ENCODE measurements at places on chromosomes 16 and 17.

DNA sequence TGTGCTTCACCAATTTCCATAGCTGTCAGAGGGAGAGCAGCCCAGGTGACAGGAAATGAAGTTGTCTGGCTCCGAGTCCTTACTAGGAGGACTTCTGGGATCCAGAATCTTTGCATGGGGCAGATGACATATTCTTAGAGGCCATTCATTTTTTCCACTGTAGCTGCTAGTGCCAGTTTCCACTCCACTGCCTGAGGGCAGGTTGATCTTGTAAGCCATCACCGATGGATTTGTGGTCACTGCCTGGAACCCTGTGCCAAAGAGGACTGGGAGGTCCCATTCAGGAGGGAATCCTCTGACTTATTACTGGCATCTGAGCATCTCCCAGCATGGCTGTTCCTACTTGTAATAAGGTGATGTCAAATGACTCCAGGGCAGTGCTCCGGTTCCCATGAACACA is 144.1 kb upstream of the KCNJ18 start:
- DNase-seq: no peak

GRCh38 chr16:83530293-83530692 is 277.5 kb upstream of the HSBP1 start:
- peak; percentile 95 for DNase-seq

- DNase-seq: no peak
These were observed 21.9 kb upstream of the DLX4 start for GRCh38 chr17:49946964-49947584.

GRCh38 chr17:35821308-35821707 is 12.0 kb downstream of the TAF15 start:
- no peak for DNase-seq

GRCh38 chr17:43935926-43936261 is 6.4 kb downstream of the PPY start:
- no peak for DNase-seq

GRCh38 chr17:44304651-44305050 is 3.8 kb upstream of the RUNDC3A start:
- no peak for DNase-seq

- no peak for DNase-seq
These were observed 10.4 kb downstream of the MILR1 start for GRCh38 chr17:64459284-64459747.

DNA sequence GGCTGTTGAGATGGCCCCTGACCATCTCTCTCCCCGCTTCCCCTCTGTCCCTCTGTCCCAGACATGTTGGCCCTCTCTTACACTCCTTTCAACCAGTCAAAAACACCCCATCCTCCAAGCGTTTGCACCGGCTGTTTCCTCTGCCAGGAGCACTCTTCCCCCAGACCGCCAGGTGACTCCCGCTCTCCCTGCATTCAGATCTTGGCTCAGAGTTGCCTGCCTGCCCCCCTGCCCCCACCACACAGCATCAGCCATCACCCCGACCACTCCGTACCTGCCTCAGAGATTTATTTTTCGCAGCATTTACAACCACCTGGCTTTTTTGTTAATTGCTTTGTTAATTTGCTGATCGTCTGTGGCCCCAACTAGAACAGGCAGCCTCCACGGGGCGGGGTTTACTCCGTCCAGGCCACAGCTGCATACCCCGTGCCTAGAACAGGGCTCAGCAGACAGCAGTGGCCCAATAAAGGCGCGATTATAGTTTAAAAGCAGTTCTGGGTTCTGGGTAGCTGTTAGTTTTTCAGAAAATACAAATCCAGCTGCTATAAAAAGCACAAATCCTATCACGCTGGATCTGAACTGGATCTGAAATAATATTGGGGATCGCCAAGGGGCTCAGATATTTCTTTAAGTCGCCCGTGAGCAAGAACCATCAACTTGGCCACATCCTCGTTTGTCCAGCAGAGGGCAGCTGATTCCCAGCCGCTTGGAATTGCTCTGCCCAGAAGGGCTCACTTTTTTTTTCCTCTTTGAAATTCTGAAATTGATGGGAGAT is 173.6 kb downstream of the IRF8 start:
- DNase-seq: peak; percentile 37

DNA sequence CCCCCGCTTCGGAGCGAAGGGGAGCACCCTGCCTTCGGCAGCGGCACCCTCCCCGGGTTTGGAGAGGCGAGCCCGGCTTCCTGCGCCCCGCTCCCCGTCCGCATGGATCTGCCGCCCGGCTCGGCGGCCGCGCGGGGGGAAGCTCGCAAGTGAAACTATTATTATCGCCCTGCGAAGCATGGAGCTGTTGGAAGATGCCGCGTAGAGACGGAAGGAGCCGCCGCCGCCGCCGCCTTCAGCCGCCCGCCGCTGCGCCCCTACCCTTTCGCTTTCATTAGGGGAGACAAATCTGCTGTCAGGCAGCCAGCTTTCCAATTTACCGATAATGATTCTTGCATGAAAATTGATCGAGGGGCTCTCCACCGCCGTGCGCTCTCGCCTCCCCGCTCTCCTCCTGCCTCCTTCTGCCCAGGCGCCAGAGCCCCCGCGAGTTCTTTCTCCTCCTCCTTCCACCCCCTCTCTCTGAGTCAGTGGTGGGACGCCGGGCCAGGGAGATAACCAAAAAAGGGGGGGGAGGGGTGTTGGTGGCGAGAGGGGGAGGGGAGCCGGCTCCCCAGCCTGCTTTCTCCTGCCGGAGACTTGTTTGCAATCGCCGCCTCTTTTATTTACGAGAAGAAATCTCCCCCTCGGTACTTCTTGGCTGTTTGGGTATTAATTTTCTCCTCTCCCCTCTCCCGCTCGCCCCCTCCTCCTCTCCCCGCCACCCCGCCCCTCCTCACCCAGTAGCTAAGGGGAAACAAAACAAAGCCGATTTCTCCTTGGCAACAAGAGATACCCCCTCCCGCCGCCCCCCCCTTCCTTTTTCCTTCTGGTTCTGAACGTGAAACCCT is 58.0 kb upstream of the GSE1 start:
- peak; percentile 69 for DNase-seq

- DNase-seq: no peak
These were observed 2.6 kb downstream of the PSMD11 start for GRCh38 chr17:32446949-32447348.

- no peak for DNase-seq
These were observed 22.0 kb downstream of the TMEM132E start for GRCh38 chr17:34601416-34601815.

GRCh38 chr17:43768382-43768781 is 9.8 kb upstream of the SOST start:
- no peak for DNase-seq

DNA sequence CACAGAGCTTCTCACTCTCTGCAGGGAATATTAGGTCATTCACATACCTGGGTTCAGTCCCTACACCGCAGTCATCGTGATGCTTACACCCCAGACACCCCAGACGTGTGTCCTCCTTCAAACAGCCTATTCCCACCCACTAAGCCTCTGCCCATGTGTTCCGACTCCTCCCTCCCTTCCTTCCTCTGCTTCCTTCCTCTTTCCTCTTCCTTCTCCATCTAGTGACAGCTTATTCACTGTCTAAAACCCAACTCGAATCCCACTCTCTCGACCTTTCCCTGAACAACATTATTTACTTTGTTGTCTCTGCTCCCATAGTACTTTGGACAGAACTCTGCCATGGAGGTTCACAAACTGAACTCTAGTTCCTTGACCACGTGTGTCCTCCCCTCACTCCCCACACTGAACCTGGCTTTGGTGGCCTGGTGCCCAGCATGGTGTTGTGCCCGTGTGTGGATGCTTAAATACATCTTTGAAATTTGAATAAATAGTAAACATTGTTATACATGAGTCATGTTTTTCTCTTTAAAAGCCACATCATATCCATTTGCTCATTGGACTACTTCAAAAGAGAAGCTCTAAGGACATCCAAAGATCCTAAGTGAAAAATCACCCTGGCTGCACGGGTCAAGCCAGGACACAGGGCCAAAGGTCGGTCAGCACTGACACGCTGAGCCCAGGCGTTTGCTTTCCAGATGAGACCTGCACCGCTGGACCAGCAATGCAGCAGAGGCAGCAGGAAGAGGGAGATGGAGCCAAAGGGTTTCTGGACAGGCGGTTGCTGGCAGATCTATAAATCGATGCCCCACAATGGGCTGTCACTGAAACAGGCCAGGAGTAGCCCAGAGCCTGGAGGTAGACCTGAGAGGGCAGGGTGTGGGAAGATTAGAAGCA is 14.1 kb upstream of the G6PC1 start:
- DNase-seq: no peak

GRCh38 chr17:77859035-77859810 is 99.3 kb upstream of the TNRC6C start:
- no peak for DNase-seq

GRCh38 chr16:14071576-14072271 is 605 bp downstream of the MRTFB start:
- DNase-seq: no peak

GRCh38 chr17:50828508-50829170 is 6.7 kb upstream of the WFIKKN2 start:
- DNase-seq: no peak

DNA sequence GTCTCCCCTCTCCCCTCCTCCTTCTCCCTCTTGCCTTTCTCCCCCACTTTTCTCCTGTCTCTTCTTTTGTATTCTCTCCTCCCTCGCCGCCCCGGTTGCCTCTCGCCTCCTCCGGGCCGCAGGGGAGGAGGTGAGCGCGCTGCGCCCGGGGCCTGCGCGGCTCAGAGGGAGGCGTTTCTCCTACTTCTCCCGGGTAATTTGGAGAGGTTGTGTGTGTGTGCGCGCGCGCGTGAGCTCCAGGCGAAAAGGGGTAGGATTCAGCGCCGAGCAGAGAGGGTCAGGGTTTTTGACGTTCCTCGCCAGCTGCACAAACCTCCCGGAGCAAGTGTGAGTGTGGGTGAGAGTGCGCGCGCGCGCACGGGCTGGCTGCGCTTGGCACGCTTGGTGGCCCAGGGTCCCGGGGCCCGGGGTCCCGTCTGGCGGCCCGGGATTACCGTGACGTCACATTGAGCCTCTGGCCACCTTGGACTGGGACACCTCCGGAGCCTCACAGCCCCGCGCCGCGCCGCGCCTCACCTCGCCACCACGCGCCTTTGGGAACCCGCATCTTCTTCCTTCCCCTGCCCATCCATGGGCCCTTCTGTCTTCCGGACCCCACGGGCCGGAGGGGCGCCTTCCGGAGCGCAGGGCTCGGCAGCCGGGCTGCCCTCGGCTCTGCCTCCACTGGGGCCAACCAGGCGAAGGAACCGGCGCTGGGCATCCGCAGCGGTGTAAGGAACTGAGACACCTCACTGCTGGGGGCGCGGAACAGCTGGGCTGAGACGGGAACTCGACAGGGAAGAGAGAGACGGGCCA is 479 bp downstream of the IRX6 start:
- no peak for DNase-seq

DNA sequence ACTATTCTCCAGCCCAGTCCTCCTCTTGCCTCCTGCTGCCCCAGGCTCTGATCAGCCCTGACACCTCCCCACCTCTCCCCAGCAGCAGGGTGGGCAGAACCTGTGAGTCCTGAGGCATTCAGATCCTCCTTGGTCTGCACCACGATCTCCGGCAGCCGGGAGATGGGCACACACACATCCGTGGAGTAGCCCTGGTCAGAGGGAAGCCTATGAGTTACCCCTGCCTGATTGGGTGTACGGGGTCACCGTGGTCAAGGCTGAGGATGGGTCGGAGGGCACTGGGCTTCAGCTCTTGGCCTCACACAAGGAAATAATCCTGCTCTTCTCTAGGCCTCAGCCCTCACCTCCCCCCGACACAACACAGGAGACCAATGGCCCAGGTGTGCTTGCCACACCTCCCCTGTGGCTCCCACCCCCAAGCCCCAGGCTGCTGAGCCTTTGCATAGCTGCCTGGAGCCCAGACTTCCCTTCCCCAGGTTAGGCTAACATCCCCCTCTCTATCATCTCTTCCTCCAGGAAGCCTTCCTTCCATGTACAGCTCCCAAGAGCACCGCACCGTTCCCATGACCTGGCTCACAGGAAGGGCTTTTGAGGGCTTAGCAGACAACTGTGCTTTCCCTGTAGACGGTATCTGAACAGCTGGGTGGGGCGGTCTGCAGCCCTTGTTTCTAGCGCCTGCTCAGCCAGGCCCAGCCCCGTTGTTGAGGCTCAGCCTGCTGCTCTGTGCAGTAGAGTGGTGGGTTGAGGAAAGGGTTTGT is 3.7 kb downstream of the LDHD start:
- DNase-seq: no peak

GRCh38 chr17:12116143-12116542 is 95.5 kb downstream of the MAP2K4 start:
- DNase-seq: no peak

DNA sequence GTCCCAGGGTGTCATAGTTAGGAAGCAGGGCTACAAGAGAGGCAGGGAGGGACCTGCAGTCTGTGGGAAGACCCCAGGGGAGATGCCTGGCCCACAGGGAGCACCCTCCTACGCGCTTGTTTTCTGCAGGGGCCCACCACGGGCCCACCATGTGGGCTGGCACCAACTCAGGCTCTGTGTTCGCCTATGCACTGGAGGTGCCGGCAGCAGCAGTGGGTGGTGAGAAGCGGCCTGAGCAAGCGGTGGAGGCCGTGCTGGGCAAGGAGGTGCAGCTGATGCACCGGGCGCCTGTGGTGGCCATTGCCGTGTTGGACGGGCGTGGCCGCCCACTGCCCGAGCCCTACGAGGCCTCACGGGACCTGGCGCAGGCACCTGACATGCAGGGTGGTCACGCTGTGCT is 15.0 kb downstream of the LLGL1 start:
- no peak for DNase-seq

GRCh38 chr16:17654571-17654970 is 183.8 kb upstream of the XYLT1 start:
- DNase-seq: no peak

DNA sequence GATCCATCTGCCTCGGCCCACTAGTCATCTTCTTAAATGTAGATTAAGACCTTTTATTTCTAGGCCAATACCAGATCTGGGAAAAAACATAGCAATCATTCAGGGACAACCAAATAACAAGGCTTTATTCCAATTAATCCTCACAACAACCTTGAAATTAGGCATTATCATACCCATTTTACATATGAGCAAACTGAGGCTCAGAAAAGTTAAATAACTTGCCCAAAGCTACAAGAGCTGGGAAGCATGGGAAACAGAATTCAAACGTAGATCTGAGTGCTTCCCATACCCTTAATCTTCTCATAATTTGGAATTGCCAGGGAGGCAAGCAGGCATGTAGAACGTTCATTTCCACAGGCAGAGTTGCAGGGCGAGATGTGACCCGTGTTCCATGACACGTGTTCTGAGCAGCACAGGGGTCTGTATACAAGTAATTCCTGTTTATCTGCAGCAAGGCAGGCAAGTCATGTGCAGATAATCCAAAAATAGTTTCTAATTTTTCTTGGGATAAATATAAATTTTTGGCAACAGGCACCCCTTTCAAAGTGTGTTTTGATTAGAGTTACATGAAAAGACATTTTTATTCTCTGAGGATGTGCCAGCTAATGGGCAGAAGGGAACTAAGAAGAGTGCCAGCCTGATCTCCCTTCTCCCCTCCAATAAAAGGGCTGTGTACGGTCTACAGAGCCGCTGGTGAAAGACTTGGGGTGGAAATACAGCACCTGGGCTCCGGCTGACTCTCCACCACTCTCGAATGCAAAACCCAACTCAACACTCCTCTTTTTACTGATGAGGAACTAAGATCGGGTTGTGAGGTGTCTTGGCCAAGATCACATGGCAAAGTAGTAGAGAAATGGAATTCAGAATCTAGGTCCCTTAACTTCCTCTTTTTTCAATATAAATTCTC is 27.7 kb upstream of the MYOCD start:
- no peak for DNase-seq

- no peak for DNase-seq
These were observed 56.9 kb downstream of the RMI2 start for GRCh38 chr16:11402051-11402744.

GRCh38 chr16:90077757-90078578 is 837 bp upstream of the PRDM7 start:
- DNase-seq: no peak

- DNase-seq: peak; percentile 6
These were observed 13.3 kb upstream of the CD300LD start for GRCh38 chr17:74605361-74605760.

GRCh38 chr16:59699786-59700185 is 965.7 kb upstream of the GOT2 start:
- no peak for DNase-seq

All from fibroblast of skin of left quadriceps (primary cell).